GM18507 (cell line): ENCODE measurements at places on chromosomes 12 and 14.

DNA sequence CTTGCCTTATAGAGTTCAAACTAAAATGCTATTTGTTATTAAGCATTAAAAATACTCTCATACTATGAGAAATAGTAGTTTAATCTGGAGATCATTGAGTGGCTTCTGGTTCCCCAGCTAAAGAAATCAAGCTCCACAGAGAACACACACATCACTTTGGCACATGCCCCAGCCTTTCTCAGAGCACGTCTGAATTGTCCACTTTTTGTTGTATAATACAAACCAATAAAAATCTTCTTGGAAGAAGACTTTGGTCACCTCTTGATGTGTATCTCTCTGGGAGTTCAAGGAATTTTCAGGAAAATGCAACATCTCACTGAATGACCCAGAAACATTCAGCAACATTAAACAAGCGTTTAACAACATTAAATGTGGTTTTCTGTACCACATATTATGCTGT lies 413.9 kb downstream of the GALC start:
- no peak for DNase-seq

DNA sequence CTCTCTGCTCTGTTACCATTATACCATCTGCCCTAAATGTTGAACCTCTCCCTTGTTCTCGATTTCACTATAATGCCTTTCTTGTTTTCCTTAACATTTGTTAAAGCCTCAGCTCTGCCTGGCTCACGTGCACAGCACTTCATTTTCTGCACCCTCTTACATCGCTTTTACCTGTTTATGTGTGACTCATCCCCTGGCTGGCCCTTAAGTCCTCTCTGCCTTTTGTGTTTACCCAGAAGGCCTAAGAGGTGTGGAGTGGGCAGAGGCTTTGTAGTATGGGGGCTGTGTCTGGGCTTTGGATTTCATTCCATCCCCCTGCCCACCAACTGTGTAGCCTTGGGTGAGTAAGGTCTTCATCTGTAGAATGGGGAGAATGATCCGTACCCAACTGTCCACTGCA lies 36.5 kb downstream of the UBE3B start:
- no peak for DNase-seq

GRCh38 chr12:55996201-55996714 lies 818 bp upstream of the SUOX start:
- DNase-seq: peak; percentile 45

DNA sequence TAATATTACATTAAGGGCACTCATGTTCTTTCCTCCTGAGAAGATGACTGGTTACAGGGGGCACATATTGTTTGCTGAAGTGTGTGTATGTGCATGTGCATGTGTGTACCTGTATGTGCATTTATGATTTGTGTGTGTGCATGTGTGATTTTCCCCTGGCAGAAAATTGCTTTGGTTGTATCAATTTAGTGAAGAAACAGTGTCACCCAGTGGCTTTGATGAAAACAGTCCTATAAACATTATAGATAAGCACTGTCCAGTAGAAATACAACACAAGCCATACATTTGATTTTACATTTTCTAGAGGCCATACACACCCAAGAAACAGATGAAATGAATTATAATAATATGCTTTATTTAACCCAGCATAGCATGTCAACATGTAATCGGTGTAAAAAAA lies 8.6 kb downstream of the PDE3A start:
- no peak for DNase-seq

- no peak for DNase-seq
These were observed 65.1 kb downstream of the KTN1 start for GRCh38 chr14:55645145-55645544.

DNA sequence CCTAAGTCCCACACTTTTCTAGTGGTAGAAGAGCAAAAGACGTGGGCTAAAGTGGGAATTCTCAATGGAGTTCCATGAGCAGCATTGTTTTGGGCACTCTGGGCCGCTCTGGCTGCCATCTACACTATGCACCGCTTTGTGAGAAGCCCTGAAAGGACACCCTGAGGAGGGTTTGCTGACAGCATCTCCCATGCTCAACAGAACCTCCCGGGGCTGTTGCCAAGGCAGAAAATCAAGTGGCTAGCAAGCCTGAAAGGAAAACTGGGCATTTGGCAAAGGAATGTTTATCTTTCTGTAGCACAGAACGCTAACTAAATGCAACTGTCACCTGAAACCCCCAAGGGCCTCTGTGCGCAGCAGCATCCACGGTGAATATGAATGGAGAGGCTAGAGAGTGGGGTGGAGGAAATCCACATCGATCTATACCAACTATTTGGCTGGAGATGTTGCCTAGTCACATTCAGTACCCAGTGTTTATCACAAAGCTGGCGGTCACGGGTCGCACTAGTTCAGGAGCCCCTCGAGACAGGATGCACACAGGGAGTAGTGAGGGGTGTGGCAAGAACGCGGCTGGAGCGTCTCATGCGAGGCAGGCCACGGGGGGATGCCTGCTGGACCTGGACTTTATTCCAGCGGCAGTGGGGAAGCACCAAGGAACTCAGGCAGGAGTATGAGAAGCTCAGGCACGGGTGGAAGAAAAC lies 14.2 kb downstream of the APPL2 start:
- no peak for DNase-seq

DNA sequence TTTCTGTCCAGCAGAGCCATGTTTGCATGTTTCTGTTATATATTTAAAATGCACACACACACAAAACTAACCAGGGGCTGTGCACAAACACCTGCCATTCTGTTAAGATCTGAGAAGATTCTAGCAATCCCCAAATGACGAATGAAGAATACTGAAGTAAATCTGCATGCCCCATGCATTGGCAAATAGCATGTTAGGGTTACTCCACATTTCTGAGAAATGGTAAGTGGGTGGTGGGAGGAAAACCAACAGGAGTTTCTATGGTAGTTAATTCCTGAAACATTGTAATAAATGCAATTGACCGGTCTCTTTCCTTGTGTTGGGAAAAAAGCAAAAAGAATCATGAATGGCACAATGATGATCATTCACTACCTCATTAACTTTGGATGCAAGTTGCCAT lies 318.0 kb downstream of the BCAT1 start:
- DNase-seq: no peak

- DNase-seq: no peak
These were observed 147.8 kb downstream of the RBM19 start for GRCh38 chr12:113818283-113818682.

- no peak for DNase-seq
These were observed 135.8 kb downstream of the PLCZ1 start for GRCh38 chr12:18601962-18602361.

DNA sequence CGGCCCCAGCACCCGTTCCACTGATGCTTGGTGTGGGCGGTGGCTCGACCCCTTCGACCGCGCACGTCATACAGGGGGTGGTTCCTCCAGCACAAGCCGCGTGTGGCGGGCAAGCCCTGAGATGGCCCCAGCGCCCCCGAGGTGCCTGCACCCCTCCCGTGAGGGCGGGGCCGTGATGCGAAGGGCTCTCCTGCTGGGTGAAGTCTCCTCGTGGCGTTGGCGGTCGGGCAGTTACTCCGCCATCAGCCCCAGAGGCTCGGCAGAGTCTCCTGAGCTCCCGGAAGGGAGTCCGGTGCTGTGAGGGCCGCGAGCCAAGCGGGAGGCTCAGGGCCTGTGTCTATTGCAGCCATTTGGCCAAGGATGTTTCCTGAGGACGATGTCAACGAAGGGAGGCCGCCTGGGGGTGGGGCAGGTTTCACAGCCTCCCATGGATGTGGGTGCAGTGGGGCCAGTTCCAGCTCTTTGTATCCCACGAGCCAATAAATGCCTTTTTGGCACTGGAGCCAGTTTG lies 78.1 kb upstream of the GALNT9 start:
- no peak for DNase-seq

DNA sequence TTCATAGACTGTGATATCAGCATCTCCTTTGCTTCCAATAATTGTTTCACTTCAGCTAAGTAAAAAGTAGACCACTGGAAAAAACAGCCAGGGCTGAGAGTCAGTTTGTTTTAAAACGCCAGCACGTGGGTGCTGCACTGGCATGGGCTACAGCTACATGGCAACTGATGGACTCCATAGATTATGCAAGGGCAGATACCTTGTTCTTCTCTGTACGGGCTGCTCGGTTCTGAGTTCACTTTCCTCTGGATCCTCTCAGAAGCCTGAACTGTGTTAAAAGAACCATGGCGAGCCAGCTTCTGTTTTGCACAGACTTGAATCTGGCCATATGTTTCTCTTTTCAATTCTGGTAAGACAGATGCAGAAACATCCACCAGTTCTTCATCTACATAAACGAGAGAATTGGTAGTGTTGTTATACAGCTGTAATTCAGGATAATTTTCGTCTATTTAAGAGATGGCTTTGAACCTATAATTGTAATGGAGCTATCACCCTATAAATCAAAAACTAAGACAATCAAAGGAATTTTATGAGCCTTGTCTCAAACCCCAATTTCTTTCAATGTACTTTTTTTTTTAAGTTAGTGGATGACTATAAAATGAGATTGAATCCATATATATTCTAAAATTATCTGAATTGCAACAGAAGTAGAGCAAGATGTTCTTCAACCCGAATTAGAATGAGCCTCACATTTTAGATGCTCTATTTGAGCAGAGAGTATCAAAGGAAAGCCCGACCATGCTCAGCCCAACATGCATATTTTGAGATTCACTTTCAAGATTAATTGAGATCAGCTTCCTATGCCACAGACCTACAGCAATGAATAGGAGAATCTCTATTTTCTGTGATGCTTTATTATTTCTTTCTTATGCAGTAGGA lies 31.5 kb downstream of the E2F7 start:
- DNase-seq: no peak

- DNase-seq: no peak
These were observed 16.3 kb downstream of the CREBL2 start for GRCh38 chr12:12628013-12628412.

- no peak for DNase-seq
These were observed 96.8 kb downstream of the B4GALNT3 start for GRCh38 chr12:556498-556897.

DNA sequence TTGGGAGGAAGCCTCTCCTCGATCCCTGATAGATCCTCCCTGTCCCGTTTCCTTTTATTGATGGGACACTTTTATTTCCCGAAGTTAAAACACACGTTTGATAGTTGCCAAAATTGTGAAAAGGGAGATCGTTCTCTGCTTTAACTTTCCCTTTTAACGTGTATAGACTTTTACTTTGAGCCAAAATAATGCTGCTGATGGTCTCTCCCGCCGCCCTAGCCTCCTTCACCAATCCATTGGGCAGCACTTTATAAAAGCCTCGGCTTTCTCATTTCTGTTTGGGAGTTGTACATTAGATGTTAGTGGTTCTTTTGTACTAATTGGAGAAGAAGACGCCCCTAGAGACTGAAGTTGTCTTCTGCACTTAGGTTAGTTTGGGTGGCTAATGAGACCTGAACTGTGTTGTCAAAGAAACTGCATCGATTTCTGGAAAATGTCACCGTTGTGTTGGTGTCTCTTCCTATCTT lies 1.4 kb downstream of the TMTC2 start:
- DNase-seq: no peak
